ENCODE measurements at places on chromosomes 11 and 22. TPM values are rescaled to one million over a fixed set of nuclear protein-coding genes. Genes with fewer than 3 reads are reported as not detected.

Gene ANO3
- 0.27 TPM for total RNA-seq

Gene DLG2
- total RNA-seq = 7.2 TPM

Gene PANX2
- 2.5 TPM for total RNA-seq

Gene KCNJ1
- total RNA-seq = 0.18 TPM

Gene CNTF
- total RNA-seq = 1.9 TPM

Gene MMP12
- total RNA-seq = 0.27 TPM

Gene C22orf39
- total RNA-seq = 36.4 TPM

Gene ZNF215
- total RNA-seq = 2.3 TPM

Gene KRTAP5-10
- total RNA-seq = not detected

Gene DEPDC7
- 0.71 TPM for total RNA-seq

Gene EIF3D
- 133 TPM for total RNA-seq

Gene CFAP300
- total RNA-seq = 7.2 TPM

Gene FOLR2
- total RNA-seq = 28.1 TPM

Gene MS4A4A
- total RNA-seq = 89.5 TPM

Gene MS4A15
- total RNA-seq = 113 TPM

Gene KLHL35
- 2.6 TPM for total RNA-seq

Gene PLA2G3
- total RNA-seq = 5.0 TPM

Gene NELL1
- total RNA-seq = 0.15 TPM

Gene CD3G
- 4.0 TPM for total RNA-seq

Gene POU2AF2
- total RNA-seq = not detected

Gene LRP4
- 6.6 TPM for total RNA-seq

Gene HBG1
- not detected for total RNA-seq

Gene SLC22A6
- total RNA-seq = not detected

Gene ANKK1
- 0.41 TPM for total RNA-seq

Gene FDX1
- 19.5 TPM for total RNA-seq

Gene MOGAT2
- not detected for total RNA-seq

Gene GNB1L
- total RNA-seq = 6.0 TPM

Gene DEUP1
- 0.68 TPM for total RNA-seq

Gene F2
- total RNA-seq = not detected

Gene CRACR2B
- total RNA-seq = 43.6 TPM

Gene FGF4
- not detected for total RNA-seq

Gene PHLDA2
- 7.2 TPM for total RNA-seq

Gene SDHD
- 91.2 TPM for total RNA-seq

Gene LDHAL6A
- not detected for total RNA-seq

Gene TSPAN32
- total RNA-seq = 12.5 TPM

Gene BTG4
- 0.38 TPM for total RNA-seq

Gene MPZL3
- 12.8 TPM for total RNA-seq

Gene SMC1B
- not detected for total RNA-seq
